ENCODE measurements at places on chromosomes 11 and 22.

GRCh38 chr11:74871037-74871436, 77.9 kb downstream of the XRRA1 start:
- DNase-seq = no peak

GRCh38 chr22:18112440-18112839, 1.8 kb downstream of the TUBA8 start:
- no peak for DNase-seq

DNA sequence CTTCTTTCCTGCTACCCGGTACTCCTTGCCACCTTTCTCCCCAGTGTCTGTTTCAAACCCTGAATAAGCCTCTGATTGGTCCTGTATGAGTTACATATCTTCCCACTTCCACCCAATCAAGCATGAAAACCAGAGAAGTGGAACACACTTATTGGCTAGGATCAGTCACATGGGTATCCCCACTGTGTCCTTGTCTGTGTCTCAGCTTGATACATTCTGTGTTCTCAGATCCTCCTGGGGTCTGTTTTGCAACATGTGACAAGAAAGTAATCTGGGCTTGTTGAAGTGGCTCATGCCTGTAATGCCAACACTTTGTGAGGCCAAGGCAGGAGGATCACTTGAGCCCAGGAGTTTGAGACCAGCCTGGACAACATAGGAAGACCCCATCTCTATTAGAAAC, 23.9 kb downstream of the MCHR1 start:
- no peak for DNase-seq

DNA sequence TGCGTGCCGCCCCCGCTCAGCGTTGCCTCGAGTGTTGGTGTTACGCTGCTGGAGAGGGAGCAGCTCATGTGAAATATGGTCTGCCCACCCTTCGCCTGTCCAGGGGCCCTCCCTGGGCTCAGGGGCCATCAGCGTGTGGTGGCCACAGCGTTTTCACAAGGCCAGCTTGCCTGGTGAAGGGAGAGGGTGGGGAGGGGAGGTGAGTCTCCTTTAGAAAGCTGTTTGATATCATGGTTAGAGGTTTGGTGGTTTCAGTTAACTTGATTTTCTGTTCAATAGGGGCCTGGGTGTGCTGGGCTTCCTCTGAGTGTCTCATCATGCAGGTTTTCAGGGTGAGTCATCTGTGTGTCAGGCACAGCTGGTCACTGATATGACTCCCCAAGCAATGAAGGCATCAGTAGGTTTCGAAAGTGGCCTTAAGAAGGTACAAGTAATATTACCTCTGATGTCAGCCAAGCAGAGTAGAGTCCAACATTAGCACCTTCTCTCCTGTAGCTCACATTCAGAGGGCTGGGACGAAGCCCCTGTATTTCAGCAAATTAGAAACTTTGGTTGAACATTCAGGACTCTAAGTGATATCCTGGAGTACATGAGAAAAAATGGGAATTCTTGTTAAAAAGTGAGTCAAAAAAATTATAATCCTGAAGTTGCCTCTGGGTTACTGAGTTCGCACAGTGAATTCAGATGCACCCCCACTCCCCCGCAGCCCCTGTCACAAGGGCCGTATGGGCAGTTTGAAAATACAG, 172.5 kb downstream of the TBC1D22A start:
- DNase-seq = no peak

- DNase-seq = no peak
These were observed 36.5 kb downstream of the POU2AF3 start for GRCh38 chr11:111334532-111335502.
